ENCODE measurements at places on chromosomes 7 and 10.

- no peak for DNase-seq
Observed at GRCh38 chr7:83934118-83934734, 260.4 kb downstream of the SEMA3A start.

- no peak for DNase-seq
Observed at GRCh38 chr7:129514683-129515082, 12.4 kb downstream of the SMKR1 start.

DNA sequence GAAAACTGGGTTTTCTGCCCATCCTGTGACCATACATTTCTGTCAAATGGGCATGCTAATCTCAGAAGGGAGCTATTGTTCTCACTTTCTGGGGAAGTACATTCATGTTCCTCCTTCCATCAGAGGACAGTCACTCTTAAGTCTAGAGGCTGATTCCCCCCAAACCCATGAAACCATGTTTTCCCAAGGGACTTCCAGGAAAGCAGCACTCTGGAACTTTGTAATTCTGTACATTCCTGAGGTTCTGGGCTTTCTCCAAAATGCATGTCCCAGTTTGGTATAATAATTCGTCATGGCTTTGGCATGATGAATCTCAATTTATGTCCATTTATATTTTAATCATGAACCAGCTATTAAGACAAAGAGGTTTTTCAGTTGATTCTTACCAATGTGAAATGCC, 688.1 kb downstream of the LRMDA start:
- DNase-seq, result no peak

DNA sequence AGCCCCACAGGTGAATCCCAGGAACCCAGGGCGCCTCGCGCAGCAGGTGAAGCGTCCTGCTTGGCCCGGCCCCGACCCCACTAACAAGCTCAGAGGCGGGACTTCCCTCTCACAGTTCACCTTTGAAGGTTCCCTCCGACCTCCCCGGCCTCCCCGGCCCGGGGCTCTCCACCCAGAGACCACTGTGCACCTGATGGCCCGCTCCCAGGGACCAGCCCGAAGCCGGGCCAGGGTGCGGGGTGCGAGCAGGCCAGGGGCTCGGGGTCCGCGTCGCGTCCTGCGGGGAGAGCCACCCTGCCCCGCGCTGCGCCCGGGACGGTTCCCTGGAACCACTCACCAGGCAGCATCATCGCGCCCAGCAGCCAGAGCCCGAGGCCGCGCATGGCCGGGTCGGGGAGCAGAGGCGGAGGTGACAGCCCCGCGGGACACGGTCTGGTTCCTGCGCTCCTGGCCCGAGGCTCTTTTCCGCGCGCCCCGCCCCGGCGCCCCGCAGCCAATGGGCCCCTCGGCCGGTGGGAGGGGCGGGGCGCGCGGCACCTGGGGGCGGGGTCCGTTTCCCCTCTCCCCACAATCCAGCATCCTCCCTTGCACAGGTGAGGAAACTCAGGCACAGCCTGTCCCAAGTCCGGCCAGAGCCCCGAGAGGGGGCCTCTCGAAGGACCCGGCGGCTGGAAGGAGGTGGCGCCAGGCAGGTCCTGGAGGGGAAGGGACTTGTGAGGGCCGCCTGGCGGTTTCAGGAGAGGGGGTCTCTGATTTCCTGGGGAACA, at the start of gene ADAM8:
ADAM8 (minus strand) TSS at position 434 of the 767 bp plus-strand sequence; CDS start at position 383, 51 bp downstream.
- DNase-seq, result peak; percentile 53

DNA sequence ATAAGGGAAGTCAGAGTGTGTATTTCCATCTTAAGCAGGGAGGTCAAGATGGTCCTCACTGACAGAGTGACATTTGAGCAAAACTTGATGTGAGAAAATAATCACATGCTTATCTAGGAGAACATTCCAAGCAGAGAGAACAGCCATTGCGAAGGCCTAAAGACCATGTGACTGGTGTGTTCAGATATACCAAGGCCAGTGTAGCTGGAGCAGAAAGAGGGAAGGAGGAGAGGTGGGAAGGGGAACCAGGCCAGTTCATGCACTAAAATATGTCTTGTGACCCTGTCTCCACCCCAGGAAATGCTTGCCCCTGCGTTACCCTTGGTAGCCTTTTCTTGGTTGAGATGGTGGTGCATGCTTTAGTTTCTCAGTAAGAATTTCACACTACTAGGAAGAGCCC, 77.4 kb downstream of the CACNB2 start:
- DNase-seq, result no peak

DNA sequence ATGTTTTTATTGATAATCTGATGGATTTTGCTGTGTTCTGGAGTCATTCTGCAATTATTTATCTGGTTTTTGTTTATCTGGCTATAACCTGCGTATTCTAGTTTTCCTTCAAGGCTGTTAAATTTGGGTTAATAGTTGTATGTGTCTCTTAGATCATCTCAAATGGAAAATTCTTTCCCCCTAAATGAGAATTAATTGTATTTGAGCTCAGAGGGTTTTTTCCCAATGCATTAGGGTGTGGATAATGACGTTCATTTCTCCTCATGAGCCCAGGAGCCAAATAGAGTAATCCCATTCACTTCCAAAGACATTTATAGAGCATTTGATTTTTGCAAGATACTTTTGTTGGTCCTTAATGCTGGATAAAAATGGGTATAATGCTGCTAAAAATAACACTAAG, 564.6 kb downstream of the GALNT17 start:
- DNase-seq, result no peak

DNA sequence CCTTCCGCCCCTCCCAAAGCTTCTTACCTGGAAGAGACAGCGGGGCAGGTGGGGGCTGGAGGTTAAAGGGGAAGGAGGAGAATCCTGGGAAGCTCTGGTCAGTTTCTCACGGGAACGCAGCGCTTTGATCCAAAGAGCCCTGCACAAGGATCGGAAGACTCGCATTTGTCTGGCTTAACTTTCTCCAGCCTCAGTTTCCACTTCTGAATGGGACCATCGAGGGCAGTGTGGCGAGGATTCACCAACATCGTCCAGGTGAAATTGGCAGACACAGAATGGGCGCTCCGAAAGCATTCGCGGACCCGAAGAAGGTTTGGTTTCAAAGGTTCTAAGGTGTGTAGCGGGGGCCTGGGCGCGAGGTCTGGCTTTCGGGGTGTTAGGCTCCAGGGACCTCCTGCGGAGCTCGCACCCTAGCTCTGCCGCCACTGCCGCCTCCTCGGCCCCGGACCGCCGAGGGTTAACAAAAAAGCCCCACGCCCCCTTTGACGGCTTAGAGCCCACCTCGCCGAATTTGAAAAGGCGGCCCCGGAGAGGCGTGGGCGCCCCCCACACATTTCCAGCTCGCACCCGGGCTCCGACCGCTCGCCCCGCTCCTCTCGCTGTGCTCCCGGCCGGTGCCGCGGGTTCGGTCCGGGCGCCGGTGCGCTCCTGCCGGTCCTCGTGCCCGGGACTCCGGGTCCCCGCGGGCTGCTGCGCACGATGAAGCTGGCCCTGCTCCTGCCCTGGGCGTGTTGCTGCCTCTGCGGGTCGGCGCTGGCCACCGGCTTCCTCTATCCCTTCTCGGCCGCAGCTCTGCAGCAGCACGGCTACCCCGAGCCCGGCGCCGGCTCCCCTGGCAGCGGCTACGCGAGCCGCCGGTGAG, at the start of gene COL26A1:
COL26A1 (plus strand) TSS at position 542 of the 862 bp plus-strand sequence; CDS start at position 700, 158 bp downstream.
- DNase-seq, result no peak

- DNase-seq, result no peak
Observed at GRCh38 chr7:18597754-18598153, 102.2 kb downstream of the HDAC9 start.

All from activated effector memory CD4-positive, alpha-beta T cell treated with Interleukin-2 at 50 U/mL for 16 hours (primary cell).